ENCODE measurements at places on chromosomes 5 and 9.

DNA sequence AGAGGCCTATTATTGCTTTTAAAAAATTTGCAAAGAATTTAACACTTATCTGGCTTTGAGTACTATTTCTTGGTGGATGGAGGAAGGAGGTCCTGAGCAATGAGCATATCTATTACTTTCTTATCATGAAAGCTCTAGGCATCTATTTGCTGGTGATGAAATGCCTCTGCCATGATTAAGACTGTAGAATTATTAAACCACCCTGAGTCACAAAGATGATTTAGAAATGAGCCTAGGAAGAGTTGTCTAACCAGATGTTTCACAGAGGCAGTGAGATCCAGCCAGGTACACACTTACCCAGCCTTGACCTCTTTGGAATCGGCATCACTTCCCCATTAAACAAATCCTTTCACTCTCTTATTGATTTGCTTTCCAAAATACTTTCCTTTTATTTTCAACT is 304.4 kb upstream of the KIF2A start:
- DNase-seq = no peak

DNA sequence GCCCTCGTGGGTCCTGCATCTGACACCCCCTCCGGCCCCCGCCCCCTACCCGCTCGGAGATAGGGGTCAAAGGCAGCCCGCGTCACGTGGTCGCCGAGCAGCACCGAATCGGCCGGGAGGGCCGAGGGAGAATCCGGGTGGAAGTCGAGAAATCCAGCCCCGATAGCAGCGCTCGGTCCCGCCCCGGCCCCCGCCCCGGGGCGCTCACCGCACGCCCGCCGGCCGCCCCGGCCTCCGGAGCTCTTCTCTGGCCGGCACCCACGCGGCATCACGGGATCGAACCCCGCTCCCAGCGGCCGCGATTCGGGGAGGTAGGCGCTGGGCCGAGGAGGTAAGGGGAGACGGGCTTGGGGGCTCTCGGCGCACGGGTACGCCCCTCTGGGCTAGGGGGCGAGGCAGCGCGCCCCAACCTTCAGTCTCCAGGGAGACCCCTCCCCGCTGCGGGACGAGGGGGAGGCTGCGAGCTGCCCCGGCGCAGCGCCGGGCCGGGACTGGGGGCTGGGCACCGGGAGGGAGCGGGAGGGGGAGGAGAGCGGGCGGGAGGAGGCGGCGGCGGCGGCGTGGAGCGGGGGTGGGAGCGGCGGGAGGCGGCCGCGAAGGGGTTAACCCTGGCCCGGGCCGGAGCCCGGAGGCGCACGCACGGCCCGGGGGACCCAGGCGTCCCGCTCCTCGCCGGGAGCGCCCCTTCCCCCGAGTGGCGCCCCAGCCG is 22.1 kb upstream of the NDST1 start:
- no peak for DNase-seq

GRCh38 chr5:13339093-13339492 is 605.4 kb downstream of the DNAH5 start:
- no peak for DNase-seq

- DNase-seq = no peak
These were observed 74.3 kb upstream of the ICE1 start for GRCh38 chr5:5348135-5348534.

DNA sequence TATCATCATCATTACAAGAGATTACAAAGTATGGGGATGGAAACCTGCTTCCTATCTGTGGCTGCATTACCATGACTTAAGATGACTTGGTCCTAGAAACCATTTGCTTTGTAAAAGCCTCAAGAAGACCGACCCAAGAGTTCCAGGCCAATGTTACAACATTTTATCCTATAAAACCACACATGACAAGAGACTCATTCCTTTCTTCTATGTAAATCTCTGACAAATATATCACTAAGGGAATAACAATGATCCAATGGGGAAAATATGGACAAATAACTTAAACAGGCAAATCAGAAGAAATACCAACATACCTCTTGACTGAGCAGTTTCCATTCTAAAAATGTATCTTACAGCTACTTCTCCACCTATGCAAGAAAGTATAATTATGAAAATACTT is 44.3 kb upstream of the VPS13A start:
- no peak for DNase-seq

GRCh38 chr5:64807520-64807919 is 38.8 kb downstream of the CWC27 start:
- DNase-seq = no peak

GRCh38 chr9:74672237-74672636 is 175.1 kb downstream of the RORB start:
- no peak for DNase-seq
